Activated naive CD8-positive, alpha-beta T cell treated with anti-CD3 and anti-CD28 coated beads, Interleukin-2, amount 50 U/mL, for 16 hours (primary cell): ENCODE measurements at places on chromosomes 12 and 14.
A peak's percentile ranks its signal among the peaks of the same experiment; 100 is the strongest.

DNA sequence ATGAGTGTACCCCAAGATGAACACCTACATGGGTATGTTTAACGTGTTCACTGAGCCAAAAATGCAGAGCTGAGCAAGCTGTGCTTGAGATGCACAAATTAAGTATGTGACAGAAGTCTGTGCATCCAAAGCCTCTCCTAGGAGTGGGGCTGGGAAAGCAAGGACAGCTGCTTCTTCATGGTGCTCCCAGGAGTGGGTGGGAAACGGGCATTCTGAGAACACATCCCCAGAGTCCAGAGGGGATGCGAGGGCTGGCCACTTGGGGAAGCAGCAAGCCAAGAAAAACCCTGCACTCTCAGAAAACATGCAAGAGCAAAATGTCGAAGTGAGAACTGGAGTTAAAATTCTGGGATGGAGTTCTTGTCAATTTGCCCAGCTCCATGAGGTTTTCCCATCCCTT lies 414.3 kb downstream of the BCAT1 start:
- no peak for DNase-seq

- no peak for DNase-seq
Measured at GRCh38 chr12:52370926-52371608, 3.8 kb upstream of the KRT85 start.

DNA sequence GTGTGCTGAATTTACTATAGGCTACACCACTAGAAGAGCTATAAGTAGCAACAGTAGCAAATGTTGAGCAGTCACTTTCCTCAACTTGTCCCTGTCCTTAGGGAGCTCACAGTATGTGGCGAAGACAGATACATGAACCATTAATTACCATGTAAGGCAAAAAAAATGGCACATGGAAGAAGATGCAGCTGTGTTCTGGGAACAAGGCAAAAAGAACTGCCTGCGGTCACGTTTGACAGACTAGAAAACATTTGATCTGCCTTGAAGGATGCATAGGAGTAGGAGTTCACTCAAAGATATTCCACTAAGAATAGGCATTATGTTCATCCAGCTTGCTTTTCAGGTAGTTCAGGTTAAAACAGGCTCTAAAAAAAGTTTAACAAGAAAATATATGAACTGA lies 46.5 kb upstream of the IFNG-AS1 start:
- DNase-seq, result no peak

DNA sequence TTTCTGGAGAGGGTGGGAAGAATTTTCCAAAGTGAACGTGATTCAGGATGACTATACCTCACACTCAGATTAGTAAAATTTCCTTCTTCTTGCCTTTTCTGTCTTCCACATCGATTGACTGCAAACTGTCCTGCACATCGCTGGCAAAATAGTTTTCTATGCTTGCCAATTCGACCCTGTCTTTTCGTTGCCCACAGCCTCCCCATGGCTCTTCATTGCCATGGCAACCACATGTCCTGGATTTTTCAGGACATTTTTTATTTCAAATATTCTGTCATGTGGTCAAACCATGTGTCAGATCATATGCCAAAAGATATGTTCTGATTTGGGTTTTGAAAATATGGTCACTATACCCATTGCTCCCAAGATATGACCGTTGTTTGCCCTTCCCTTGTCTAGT lies 46.9 kb upstream of the OTX2 start:
- DNase-seq, result no peak

DNA sequence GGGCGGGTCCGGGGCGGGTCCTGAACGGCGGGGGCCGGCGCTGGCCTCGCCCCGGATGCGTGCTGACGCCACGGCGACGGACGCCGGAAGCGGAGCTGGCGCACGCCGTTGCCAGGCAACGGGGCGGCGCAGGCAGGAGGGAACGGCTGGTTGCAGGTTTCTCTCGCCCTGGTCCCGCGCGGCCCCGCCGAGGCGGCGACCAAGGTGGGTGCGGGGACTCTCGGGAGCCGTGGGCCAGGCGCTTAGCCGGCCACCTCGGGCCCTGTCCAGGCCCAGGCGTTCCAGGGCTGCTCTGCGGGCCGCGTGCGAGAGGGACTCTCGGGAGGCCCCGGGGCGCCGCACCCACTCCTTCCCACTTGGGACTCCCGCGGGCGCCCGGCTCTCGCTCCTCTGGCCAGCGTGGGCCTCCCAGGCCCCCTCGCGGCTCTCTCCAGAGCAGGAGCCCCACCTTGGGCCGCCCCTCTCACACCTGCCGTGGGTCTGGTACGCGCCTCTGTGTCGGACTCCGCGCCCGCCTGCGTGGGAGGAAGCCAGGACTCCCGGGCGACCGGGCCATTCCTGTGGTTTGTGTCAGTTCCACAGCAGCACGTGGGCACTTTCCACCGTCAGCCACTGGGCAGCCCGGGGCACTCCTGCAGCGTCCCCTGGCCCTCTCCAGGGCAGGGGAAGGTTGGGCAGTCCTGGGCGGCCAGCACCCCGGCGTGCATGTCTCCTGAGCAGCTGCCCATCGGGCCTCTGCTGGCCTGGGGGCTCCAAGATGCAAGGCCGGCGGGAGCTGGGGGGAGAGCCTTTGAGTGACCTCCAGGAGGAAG lies at the start of gene CLBA1:
Gene CLBA1 (plus strand): TSS at position 114 of the 812 bp plus-strand sequence. CDS start 644 bp downstream, at position 758.
- DNase-seq, result peak; percentile 73

GRCh38 chr14:68345738-68346137 lies 447.1 kb downstream of the ZFP36L1 start:
- no peak for DNase-seq

- no peak for DNase-seq
Measured at GRCh38 chr12:63103494-63104131, 47.4 kb downstream of the AVPR1A start.
